ENCODE measurements at places on chromosomes 4 and X.

DNA sequence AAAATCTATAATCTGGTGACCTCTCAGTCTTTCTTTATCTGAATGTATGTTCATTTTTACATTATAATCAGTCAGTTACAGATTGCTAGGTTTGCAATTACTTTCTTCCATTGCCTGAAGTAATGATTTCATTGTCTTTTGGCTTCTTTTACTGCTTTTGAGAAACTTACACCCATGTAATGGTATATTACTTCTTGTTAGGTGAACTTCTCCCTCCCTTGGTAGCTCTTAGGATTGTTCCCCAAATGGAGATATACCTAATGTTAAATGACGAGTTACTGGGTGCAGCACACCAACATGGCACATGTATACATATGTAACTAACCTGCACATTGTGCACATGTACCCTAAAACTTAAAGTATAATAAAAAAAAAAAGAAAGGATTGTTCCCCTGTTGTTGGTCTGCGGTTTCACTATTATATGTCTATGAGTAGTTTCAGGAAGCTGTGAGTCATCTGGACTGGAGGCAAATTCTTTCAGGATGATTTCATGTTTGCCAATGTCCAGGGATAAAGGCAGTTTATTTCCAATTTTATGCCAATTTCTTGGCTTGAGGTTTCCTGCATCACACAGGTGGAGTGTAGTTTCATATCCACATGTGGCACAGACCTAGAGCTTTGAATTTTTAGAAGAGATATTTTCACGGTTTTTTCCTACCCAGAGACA lies 21.8 kb downstream of the SPANXC start:
- no peak for DNase-seq

GRCh38 chrX:108537005-108537404 lies 97.4 kb downstream of the COL4A5 start:
- DNase-seq, result no peak

DNA sequence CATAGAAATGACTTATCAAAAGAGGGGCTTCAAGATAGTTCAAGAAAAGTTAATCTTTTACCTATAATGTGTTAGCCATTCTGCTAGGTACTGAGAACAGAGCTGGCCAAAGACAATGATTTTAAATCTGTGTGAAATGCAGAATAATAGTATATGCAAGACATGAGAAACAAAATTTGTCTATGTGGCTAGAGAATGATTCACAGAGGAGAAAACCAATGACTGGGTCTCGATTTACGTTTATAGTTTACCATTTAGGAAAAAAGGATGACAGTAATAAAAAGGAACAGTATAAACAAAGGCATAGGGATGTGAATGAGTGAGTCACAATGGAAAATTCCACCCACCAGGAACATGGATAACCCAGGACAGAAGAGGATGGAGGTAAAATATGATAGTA lies 31.9 kb downstream of the NPFFR2 start:
- DNase-seq, result no peak

GRCh38 chrX:151505796-151506195 lies 57.7 kb upstream of the PASD1 start:
- peak; percentile 21 for DNase-seq

DNA sequence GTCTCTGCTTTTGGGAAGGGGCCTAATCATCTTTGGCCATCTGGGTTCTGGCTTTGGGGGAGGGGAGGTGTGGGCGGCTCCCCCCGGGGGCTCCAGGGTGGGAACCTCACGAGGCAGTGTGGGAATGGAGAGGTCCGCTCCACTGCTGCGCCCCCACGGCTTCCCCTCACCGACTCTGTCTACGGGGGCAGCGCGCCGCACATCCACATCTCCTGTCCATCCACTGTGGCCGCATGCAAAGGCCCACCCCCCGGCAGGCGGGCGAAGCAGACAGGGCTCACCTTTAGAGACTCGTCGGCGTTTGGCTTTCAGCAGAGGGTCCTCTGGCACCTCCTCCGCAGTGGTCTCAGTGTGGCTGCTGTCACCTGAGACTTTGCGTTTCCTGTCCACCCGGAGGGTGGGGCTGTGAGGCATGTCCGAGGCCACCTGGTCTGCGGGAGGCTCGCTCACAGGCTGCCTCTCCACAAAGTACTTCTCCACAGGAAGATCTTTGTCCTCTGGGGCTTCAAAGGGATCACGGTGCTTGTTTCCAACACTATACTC lies 33.6 kb downstream of the BCOR start:
- DNase-seq, result no peak

GRCh38 chr4:55819634-55820033 lies at the start of gene EXOC1L:
Gene EXOC1L (plus strand): TSS chr4:55819790. CDS start chr4:55820027, 237 bp downstream.
- peak; percentile 59 for DNase-seq

- no peak for DNase-seq
Measured at GRCh38 chrX:1480082-1480785, 27.5 kb upstream of the ASMTL start.

DNA sequence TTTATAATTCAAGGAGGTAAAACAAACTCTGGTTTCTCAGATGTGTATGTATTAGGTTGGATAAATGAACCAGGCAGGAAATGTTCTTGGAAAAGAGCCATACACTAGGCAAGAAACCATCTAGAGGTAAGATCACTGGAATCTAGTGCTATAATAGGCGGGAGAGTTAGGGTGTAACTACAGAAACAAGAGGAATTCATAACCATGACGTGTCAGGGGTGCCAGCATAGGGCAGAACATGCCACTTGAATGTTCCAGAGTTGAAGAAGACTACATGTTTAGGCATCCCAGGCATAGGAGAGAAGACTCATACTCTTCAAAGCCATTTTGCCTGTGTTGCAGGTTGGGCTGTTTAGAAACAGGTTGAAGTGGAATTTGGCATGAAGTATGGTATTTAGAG lies 198.7 kb downstream of the CCNG2 start:
- no peak for DNase-seq

DNA sequence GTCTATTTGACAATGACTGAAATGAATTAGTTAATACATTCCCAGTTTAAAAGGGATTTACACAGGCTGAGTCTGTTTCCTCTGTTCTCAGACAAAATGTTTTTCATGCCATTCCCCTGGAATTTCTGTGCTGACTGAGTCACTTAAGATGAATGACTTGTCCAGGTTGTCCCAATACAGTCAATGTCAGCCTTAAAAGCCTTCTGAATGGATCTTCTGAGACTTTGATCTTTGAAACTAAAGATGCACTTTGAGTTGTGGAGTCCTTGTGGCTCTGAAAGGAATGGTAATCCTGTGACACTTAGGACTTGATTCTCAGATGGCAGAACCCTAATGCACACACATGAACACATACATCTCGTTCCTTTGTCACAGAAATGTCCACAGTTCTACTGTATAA lies 622.2 kb upstream of the GRID2 start:
- DNase-seq, result no peak

DNA sequence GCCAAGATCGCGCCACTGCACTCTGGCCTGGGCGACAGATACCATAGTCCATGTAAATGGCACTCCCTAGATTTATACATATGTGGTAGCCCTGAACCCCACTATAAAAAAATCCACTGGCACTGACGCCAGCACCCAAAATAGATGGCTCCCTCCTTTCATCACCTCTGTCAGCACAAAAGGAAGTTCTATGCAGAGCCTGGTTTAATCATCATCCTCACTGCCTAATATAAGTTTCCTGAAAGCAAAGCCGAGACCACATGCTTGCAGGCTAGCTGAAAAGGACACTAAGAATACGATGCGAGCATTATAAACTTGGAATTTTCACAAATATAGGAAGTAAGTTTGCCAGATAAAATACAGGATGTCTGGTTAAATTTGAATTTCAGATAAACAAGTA lies 27.5 kb upstream of the DOCK11 start:
- DNase-seq, result no peak

DNA sequence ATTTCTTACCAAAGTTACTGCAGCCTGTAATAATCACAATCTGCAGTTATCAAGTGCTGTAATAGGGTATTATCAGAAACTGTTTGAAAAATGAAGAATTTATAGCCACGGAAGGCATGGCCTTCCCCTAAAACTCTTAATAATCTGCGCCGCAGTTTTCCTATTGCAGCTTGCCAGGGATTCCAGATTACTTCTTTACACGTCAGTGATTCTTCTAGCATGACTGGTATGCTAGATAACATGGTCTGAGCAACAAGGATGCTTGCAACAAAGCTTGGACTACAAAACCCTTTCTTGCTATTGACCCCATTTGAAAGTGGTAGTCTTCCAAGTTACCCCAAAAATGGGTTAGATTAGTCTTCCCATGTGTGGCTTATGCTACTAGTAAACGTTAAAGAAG lies 47.2 kb upstream of the GK2 start:
- no peak for DNase-seq

DNA sequence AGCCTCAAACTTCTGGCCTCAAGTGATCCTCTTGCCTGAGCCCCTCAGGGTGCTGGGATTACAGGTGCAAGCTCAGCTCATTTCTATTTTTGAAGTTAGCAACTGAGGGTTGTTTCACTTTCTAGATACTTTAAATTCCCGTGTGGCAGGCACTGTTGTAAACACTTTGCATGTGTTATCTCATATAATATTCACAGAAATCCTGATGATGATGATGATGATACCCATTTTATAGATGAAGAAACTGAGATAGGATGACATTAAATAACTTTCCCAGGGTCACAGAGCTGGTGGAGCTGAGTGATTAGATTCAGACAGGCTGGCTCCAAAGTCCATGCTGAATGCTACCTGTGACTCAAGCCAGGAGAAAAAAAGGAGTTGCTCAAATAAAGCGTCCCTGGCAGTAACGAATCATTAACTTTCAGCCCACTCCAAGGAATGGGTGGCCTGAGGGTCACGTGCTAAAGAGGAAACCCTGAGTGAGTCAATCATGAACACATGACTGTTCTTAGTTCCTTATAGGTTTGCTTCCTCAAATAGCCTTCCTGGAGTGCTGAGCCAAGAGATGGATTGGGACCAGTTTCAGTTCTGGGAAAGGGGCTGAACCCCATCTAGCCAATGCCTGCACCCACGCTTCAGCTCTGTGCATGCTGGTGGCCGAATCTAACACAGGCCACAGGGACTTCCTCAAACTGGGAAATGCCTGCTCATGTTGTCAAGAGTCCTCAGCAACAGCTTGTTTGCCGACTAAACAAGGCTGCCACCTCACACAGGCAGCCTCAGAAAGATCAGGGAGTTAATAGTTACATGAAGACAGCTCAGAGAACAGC lies 52.8 kb downstream of the RBM47 start:
- DNase-seq, result peak; percentile 52

- no peak for DNase-seq
Measured at GRCh38 chr4:17094876-17095210, 196.4 kb upstream of the LDB2 start.

DNA sequence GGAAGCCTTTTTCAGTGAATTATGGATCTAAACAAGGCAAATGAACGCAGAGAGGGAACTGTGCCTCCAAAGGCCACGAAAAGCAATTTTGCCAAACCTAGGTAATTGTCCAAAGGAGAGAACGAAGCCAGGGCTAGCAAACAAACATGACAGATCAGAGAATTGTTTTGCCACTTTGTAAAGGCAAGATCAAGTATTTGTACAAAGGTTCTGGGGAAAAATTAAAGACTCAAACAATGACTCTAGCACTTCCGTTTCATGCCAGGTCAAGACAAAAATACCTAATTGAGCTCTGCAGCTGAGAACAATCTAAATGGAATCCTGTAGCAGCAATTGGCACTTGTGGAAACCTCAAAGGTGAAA lies 8.5 kb downstream of the RBM47 start:
- no peak for DNase-seq

DNA sequence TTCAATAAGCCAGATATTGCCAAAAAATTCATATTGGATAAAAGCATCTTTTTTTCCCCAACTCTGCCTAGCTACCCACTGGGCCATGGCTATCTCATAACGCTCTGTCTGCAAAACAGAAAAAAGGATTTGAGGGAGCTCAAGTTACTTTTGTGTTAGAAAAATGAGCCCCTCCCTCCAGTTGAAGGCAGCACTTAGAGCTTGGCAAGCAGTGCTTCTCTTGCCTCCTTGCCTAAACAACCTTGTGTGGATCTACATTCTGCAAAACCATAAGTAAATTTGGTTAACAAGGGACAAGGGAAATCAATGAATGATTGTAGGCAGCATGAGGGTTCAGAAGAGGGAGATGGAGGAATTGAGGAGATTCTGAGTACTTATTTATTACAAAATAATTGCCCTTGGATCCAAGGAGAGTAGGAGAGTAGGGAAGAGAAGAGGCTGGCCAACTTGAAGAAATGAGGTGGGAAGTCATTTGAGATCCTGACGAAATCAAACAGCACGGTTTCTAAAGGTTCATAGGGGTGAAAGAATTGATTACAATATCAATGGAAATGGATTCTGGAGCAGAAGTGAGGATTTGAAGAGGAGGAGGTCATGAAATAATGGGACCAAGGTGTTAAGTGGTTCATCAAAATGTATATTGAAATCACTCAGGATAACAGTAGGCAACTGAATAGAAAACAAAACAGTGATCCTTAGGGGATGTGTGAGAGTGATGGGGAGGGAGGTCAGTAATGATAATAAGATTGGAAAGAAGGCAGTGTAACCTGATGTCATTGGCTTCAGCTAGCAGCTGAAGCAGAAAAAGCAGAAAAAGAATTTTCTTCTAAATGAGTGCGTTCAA lies 434.8 kb upstream of the IGFBP7 start:
- DNase-seq, result no peak

DNA sequence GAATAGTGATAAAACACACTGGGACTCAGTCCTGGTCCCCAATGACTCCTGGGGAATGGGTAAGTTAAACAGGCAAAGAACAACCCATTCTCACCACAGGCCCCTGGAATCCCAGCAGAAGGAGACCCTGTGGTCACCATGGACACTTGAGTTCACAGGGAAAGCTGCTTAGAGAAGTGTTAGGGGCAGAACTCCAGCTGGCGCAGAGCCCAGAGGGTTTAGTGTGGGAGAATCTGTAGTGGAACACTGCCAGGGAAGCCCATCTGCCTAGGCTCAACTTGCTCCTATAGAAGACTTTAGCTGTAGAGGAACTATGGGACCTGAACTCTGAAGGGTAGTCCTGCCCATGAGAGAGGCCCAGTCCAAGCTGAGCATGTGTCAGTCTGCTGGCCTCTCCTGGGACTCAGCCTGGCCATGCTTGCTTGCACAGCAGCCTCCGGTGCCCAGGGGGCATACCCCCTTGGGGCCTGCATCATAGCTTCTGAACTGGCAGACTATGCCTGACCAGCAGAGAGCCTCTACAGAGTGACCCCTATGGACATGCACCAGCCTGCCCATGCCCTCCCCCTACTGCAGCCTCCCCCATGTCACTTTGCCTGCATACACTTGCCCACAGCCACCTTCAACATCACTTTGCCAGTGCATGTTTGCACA lies 343.5 kb downstream of the IDS start:
- DNase-seq, result no peak

- DNase-seq, result no peak
Measured at GRCh38 chr4:96952610-96953009, 1112.7 kb downstream of the PDHA2 start.

- DNase-seq, result no peak
Measured at GRCh38 chrX:111181951-111182350, 86.0 kb downstream of the PAK3 start.

GRCh38 chr4:76449833-76450232 lies 14.8 kb downstream of the SHROOM3 start:
- DNase-seq, result no peak

GRCh38 chrX:108722561-108722960 lies 13.8 kb downstream of the IRS4 start:
- DNase-seq, result no peak

DNA sequence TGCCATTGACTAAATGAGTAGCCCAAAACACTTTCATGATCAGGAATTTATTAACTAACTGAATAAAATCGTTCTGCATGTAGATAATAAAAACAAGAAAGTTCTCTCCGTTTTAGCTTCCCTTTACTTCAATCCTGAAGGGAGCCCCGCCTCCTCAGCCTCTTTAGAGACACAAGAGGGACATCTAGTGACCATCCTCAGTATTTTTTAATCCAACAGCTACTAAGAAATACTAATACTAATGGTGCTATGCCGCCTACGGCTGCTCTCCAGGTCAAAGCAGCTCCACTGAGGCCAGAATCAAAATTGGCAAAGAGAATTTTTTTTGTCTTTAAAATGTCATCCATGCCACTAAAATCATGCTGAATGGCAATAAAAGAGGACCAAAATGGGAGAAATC lies 3.2 kb upstream of the PCDH19 start:
- DNase-seq, result peak; percentile 66

Data from NCI-H526 (cell line).